CD4-positive, alpha-beta T cell treated with Interferon alpha-2 for 1 hour (primary cell): ENCODE measurements at places on chromosomes 3 and 15.

- DNase-seq, result no peak
Observed at GRCh38 chr3:149648525-149648924, 9.3 kb downstream of the WWTR1 start.

GRCh38 chr3:12586403-12586802, 29.5 kb downstream of the MKRN2 start:
- DNase-seq, result no peak

GRCh38 chr3:72306800-72307341, 521.9 kb upstream of the PROK2 start:
- DNase-seq, result no peak

DNA sequence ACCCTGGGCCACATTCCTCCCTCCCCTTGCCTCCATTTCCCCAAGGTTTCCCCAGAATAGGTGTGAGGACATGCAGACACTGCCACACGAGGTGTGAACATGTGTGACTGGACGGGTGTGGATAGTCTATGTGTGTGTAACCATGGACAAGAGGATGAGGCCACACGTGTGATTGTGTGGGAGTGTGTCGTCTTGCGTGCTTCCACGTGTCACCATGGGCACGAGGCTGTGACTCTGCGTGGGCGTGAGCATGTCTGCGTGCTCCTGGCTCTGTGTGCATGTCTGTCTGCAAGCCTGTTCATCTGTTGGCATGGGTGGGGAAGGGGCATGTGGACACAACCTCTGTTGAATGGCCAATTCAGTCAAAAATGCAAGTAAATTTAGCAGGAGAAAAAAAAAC, 6.2 kb upstream of the MYL3 start:
- no peak for DNase-seq

DNA sequence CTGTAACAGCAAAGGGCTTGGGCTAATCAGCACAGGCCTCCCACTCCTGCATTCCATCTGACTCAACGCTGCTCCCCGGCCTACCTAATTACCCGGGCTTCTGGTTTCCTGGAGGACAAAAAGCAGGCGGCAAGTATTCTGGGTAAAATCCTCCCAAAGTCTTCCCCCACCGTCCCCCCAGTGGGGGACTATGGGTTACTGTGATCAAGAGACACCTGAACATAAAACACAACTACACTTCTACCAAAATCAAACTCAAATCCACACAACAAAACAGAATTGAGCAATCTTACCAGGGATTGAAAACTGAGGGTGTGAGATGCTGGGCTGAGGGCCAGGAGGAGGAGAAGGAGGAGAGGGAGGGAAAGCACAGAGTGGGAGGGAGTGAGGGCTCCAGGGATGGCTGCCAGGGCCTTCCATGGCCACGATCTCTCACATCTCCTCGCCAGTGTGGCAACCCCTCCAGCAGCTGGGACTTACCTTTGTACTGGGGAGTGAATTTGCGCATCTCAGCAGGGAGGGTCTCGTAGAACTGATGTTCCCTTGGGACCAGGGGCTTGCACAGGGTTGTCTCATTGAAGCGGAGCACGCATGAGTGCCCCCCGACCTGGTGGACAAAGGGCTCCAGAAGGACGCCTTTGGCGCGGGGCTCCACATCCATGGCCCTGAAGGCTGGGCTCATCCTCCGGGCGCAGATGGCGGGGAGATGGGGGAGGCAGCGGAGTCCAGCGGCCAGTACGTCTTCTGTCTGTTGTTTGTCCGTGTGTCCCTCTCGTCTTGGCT, 9.1 kb upstream of the NCKIPSD start:
- no peak for DNase-seq

- DNase-seq, result no peak
Observed at GRCh38 chr15:51097553-51098330, 3.0 kb upstream of the TNFAIP8L3 start.

DNA sequence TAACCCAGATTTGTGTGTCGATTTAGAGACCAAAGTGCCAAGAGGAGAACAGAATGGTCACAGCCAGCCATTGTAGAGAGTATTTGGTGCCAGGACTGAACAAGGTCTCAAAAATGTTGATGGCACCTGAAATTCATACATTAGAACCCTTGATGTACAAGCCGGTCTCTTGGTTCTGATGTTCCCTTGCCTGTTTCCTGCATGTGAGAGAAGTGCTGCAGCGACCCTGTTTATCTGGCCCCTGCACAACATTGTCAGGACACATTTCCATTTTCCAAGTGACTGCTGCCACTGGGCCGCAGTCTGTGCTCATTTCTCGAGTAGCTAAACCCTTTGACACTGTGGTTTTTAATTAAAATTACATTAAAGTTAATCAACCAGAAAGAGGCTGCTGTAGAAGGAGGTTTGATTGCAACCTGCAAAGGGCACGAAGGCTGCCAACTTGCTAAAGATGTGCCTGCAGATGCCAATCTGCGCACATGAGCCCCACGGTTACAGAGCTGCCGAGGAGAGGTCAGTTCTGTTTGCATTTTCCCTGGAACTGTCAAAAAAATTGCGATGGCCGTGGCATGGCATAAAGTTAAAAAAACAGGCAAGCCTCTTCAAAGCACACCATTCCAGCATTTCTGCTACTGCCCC, 136.4 kb upstream of the CMC1 start:
- DNase-seq, result no peak

DNA sequence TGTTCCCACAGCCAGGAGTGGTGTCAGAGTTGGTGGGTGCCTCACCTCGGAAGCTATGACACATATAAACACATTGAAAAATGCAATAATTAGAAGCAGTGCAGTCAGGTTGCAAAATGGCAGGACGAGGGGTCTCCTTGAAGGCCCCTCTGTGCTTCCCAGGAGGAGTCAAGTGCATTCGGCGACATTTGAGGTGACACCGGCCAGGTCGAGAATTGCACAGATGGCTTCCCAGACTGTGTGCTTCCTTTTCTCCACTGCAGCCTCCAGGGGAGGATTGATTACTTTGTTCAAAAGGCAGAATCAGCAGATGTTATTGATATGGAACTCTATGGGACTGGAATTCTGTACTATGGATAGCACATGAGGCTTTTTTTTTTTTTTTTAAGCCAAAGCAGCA, 163.2 kb downstream of the MINAR1 start:
- DNase-seq, result no peak
